ENCODE measurements at places on chromosomes 4 and X. TPM values are rescaled to one million over a fixed set of nuclear protein-coding genes. Genes with fewer than 3 reads are reported as not detected.

NAAA gene
- total RNA-seq, result 19.2 TPM

TSPAN7 gene
- total RNA-seq, result 0.56 TPM

FOXR2 gene
- total RNA-seq, result not detected

GAGE2A gene
- total RNA-seq, result not detected

CLDN22 gene
- not detected for total RNA-seq

AMER1 gene
- 5.4 TPM for total RNA-seq

NCAPG gene
- 6.5 TPM for total RNA-seq

GRIA3 gene
- not detected for total RNA-seq

PABPC5 gene
- 5.6 TPM for total RNA-seq

DCAF12L1 gene
- not detected for total RNA-seq

SYN1 gene
- total RNA-seq, result 3.7 TPM

TMEM31 gene
- not detected for total RNA-seq

CFP gene
- 0.60 TPM for total RNA-seq

CDKL5 gene
- 21.6 TPM for total RNA-seq

ENPEP gene
- 2.2 TPM for total RNA-seq

MANBA gene
- 36.9 TPM for total RNA-seq

CSAG1 gene
- not detected for total RNA-seq

IQSEC2 gene
- 8.2 TPM for total RNA-seq

MAP9 gene
- total RNA-seq, result 14.0 TPM

TREX2 gene
- 1.6 TPM for total RNA-seq

TEX13C gene
- not detected for total RNA-seq

XAGE1B gene
- not detected for total RNA-seq

ZCCHC4 gene
- 8.6 TPM for total RNA-seq

MEPE gene
- not detected for total RNA-seq

RAB39B gene
- 3.1 TPM for total RNA-seq

TCEAL8 gene
- total RNA-seq, result 94.3 TPM

RFC1 gene
- 46.0 TPM for total RNA-seq

MAP7D2 gene
- total RNA-seq, result 0.28 TPM

CT45A10 gene
- total RNA-seq, result not detected

SLITRK2 gene
- total RNA-seq, result not detected

ARMCX2 gene
- 146 TPM for total RNA-seq

NMU gene
- 0.80 TPM for total RNA-seq

USP51 gene
- 1.1 TPM for total RNA-seq

NUDT10 gene
- total RNA-seq, result 1.7 TPM

S100G gene
- not detected for total RNA-seq

RNF128 gene
- total RNA-seq, result not detected

ABLIM2 gene
- 0.64 TPM for total RNA-seq

POF1B gene
- total RNA-seq, result not detected

SSX4B gene
- total RNA-seq, result not detected

RAB41 gene
- total RNA-seq, result not detected

CTBP1 gene
- 147 TPM for total RNA-seq

GAGE12F gene
- total RNA-seq, result not detected

ELF2 gene
- 34.2 TPM for total RNA-seq

HSFX1 gene
- 2.1 TPM for total RNA-seq

LIMCH1 gene
- 9.8 TPM for total RNA-seq

GLUD2 gene
- total RNA-seq, result 0.42 TPM

ADRA2C gene
- 0.99 TPM for total RNA-seq
